Right ventricle myocardium inferior (tissue), 1 donor: ENCODE measurements at places on chromosomes 6 and 20. TPM values are rescaled to one million over a fixed set of nuclear protein-coding genes. Genes with fewer than 3 reads are reported as not detected.

BMP6 gene
- 1.6 TPM for total RNA-seq

ADGRF5 gene
- total RNA-seq, result 48.0 TPM

COL9A3 gene
- 5.5 TPM for total RNA-seq

MATN4 gene
- total RNA-seq, result not detected

GPR63 gene
- 0.65 TPM for total RNA-seq

ITPR3 gene
- total RNA-seq, result 8.0 TPM
